Activated CD4-positive, alpha-beta T cell treated with anti-CD3 and anti-CD28 coated beads for 36 hours (primary cell): ENCODE measurements at places on chromosomes 4 and X. TPM values are rescaled to one million over a fixed set of nuclear protein-coding genes. Genes with fewer than 3 reads are reported as not detected.

Gene DMRTC1B
- total RNA-seq = not detected

Gene IL2
- total RNA-seq = 168 TPM

Gene YY2
- 1.3 TPM for total RNA-seq

Gene TCEANC
- total RNA-seq = 1.9 TPM

Gene ANK2
- 2.1 TPM for total RNA-seq

Gene BEX2
- total RNA-seq = 11.5 TPM

Gene PCSK1N
- 1.3 TPM for total RNA-seq

Gene RAB28
- total RNA-seq = 12.7 TPM

Gene MAGEA9B
- total RNA-seq = not detected

Gene GRID2
- total RNA-seq = not detected

Gene FAM9B
- total RNA-seq = not detected

Gene TSPAN6
- total RNA-seq = 0.41 TPM

Gene TLR1
- total RNA-seq = 1.7 TPM

Gene GLOD5
- not detected for total RNA-seq

Gene PLXNA3
- 25.3 TPM for total RNA-seq

Gene TEX13C
- total RNA-seq = not detected

Gene XAGE1A
- total RNA-seq = not detected

Gene GRPR
- not detected for total RNA-seq

Gene DBET
- total RNA-seq = not detected

Gene TKTL2
- total RNA-seq = not detected

Gene GLRA3
- total RNA-seq = not detected

Gene MPC1L
- total RNA-seq = not detected

Gene FGFBP2
- total RNA-seq = 2.5 TPM

Gene NHSL2
- total RNA-seq = 0.21 TPM

Gene RRH
- total RNA-seq = not detected

Gene BEX5
- 2.1 TPM for total RNA-seq

Gene KLF8
- 5.4 TPM for total RNA-seq
